ENCODE measurements at places on chromosomes 2 and 18.

- DNase-seq, result no peak
Measured at GRCh38 chr2:241256168-241256545, 59.3 kb downstream of the HDLBP start.

DNA sequence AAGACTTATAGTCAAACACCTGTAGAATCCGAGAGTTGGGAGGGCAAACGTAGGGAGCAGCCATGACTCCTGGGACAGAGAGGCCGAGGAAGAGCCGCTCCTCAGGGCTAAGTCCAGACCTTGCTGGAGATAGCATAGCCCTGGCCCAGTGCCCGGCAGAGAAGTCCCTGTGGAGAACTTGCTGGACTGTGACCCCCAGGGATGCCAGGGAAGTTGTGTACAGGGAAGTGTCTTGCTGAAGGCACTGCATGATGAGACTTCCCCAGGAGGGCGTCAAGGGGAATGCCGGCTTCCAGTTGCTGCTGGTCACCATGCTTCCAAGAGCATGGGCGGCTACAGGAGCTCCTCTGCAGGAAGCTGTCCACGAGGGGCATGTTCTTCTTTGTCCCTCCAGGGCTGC, 8.6 kb upstream of the CNDP1 start:
- no peak for DNase-seq

DNA sequence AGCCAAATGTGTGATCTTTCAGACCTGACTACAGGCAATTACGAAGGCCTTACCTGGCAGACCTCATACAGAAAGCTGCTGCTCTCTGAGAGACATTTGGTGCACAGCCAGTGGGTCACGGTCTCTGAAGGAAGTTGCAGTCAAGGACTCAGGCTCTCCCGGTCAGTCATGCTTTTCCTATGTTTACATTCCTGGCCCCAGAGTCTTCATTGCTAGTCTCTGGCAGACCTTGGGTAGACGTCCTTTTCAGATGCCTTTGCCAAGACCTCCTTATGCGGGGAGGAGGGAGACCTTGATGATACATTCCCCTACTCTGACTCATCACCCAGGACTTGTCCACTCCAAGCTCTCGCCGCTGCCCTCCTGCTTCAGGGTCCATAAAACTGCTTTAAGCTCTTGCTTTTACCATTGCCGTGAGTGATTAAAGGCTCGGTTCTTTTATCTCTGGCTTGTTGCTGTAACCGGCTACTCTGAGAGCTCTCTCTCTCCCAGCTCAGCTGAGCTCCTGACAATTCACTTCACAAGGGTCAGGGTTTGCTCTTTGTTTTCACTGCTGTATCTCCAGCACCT, 62.0 kb upstream of the SLC35F5 start:
- DNase-seq, result peak; percentile 97

DNA sequence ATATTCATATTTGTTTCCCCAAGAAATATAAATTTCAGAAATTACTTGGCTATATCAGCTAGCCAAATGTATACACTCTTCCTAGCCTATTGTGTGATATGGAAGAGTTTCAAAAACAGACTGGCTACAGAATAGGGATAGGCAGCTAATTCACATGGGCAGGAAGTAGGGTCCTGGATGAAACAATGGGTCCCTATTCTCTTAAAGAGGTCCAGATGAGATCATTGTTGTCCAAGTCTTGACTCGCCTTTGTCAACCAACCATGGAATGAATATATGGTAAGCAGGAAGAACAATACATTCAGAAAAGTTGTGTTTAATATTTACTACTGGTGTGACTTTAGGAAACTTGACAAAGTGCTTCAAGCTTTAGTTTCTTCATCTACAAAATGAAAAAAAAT, 319.9 kb downstream of the NBAS start:
- DNase-seq, result no peak

GRCh38 chr2:97714084-97714949, 941 bp downstream of the ZAP70 start:
- no peak for DNase-seq
